Brain (organoid and tissue), 16 donors: ENCODE measurements at places on chromosomes 7 and 10. TPM values are rescaled to one million over a fixed set of nuclear protein-coding genes. Genes with fewer than 3 reads are reported as not detected.
A peak's percentile ranks its signal among the peaks of the same experiment; 100 is the strongest.

DNA sequence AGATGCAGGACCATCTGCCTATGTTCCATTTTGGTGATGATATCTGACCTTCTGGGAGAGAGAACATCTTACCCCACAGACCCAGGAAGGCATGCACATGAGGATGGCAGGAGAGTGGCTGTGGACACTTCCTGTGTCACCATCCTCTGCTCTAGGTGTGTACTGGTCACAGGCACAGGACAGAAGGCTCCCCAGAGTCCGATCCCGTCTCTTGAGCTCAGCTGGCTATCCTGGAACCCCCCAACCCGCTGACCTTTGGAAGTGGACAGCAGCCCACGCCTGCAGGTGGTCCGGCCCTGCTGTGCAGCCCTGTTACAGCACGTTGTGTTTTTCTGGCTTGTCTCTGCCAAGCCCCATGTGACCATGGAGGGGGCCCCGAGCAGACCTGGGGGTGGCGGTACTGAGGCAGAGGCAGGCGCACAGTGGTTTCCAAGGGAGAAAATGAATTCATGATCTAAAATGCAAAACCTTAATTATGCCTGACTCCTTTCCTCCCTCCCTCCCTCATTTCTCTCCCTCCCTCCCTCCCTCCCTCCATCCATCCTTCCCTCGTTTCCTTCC lies 178.8 kb downstream of the CUX1 start:
- DNase-seq, result no peak

DNA sequence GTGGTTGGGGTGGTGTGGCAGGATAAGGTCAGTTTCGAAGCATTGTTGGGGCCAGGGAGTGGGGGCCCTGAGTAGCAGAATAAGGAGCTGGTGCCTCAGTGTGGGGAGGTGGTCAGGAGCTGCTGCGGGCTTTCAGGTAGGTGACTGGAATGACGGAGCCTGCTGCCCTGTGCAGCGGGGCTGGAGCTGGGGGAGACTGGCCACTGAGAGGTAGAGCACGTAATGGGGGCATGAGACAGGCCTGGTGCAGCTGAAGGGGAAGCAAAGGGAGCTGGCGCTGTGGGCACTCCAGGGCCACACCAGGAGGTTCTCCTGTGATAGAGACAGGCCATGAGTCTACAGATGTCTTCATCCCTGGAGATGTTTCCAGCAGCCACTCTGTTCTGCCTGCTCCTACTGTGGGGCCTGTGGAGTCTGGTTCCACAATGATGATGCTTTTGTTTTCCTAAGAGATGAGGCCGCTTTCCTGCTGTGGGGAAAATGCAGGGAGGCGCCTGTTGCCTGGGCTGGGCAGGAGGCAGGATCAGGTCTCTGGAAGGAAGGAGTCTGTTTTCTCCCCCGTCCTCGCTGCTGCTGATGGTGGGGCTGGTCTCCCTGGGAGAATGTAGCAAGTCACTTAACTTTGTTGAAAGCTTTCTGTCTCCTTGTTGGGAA lies 31.1 kb downstream of the NUB1 start:
- DNase-seq, result no peak

DNA sequence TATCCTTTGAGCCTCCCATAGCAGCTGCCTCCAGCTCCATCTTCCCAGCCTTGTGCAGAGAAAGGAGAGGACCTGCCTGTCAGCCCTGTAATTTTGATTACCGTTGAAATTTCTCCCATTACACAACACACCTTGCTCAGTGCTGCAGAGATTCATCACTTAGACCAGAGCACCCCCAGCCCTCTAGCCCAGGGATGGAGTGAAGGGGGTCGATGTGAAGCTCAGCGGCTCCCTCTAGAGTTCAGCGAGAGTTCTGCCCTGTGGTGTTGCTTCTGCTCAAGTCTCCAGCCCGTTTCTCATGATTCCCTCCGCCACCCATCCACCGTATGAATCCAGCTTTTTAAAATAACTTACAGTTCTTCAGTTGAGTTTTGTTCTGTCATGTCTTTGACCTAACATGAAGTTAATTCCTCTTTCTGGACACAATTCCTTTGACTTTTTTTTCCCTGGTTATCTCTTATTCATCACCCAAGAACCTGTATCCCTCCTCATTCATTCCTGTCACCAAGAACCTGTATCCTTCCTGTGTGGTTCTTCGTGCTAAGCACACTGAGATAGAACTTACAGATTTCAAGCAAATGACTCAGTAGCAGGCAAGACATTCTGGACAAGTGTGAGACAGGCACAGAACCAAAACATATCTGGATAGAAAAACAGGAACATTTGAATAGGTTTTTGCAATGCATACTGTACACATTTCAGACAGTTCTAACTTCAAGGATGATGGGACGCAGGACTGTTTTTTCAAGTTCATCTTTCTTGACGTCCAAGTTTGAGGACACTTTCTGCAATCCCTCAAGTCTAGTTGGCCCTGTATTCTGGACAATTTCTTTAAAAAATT lies 35.0 kb upstream of the ZNF32 start:
- DNase-seq, result no peak

The PRKCQ gene
- 5.1 TPM for polyA plus RNA-seq

DNA sequence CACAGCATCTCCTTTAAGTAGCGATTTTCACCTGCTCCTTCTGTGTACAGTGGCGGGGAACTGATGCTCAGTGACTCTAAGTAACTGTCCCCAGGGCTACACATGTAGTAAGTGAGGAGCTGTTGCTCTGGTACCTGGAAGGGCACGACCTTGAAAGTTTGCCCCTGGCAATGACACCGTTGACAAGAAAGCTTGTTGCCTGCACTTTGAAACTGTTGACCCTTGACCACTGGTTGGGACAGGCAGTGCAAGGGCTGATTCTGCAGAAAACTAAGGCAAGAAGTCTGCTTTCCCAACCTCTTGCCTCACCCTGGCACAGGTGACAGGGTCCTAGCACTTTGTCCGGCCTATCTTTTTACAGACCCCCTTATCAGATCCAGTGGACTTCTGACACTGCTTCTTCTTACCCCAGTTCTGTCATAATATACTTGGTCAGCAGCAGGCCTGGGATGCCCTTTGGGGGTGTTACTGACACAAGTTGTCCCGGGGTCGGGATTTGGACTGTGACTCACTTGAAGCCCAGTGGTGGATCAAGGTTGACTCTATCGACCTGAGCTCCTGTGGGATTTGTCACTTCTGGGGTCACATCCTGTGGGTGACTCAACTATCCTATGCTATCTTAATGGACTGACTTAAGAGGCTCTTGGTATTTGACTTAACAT lies 5.8 kb downstream of the ACSL5 start:
- no peak for DNase-seq

DNA sequence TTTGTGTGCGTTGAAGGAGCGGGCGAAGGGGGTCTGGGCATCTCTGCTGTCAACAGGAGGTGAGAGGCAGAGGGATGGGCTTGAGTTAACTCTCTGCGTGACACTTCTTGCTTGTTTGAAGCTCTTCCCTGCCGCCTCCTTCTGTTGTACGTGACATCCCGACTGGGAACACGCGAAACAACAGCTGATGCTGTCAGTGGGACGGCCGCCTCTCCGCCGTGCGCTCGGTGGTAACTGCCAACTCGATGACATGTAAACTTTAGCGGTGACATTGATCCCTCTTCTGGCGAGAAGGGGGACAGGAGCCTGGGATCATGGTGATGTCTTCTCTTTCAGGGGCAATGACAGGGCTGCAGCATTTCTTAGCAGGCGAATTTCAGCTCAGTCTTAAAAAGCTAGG lies 394.5 kb downstream of the TYW1 start:
- DNase-seq, result peak; percentile 98

The SEMA4G gene
- polyA plus RNA-seq, result 8.4 TPM

GRCh38 chr7:107994421-107995030 lies 8.4 kb downstream of the LAMB1 start:
- no peak for DNase-seq

DNA sequence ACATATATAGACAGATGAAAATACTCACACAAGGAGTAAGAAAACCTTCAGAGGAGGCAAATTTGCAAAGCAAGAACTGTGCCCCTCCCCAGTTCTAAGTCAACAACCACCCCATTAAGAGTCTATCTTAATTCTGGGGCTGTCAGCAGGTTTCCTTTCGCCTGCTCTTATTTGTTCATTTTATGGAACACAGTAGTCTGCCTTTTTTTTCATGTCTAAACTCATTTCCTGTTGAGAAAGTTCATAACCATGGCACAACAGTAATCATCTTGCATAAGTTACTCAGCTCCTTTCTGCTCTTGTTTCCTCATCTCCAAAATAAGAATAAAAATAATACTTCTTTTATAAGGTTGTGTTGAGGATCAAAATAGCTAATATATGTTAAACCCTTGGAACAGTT lies 25.8 kb upstream of the AMPH start:
- DNase-seq, result peak; percentile 8

GRCh38 chr7:1742555-1743303 lies 72.7 kb downstream of the ELFN1 start:
- peak; percentile 71 for DNase-seq

- no peak for DNase-seq
Measured at GRCh38 chr7:55326945-55327626, 38.1 kb upstream of the LANCL2 start.

GRCh38 chr7:119472408-119473038 lies 800.5 kb upstream of the KCND2 start:
- no peak for DNase-seq

- no peak for DNase-seq
Measured at GRCh38 chr7:48285373-48285772, 114.1 kb downstream of the ABCA13 start.

The FAM25C gene
- not detected for polyA plus RNA-seq

DNA sequence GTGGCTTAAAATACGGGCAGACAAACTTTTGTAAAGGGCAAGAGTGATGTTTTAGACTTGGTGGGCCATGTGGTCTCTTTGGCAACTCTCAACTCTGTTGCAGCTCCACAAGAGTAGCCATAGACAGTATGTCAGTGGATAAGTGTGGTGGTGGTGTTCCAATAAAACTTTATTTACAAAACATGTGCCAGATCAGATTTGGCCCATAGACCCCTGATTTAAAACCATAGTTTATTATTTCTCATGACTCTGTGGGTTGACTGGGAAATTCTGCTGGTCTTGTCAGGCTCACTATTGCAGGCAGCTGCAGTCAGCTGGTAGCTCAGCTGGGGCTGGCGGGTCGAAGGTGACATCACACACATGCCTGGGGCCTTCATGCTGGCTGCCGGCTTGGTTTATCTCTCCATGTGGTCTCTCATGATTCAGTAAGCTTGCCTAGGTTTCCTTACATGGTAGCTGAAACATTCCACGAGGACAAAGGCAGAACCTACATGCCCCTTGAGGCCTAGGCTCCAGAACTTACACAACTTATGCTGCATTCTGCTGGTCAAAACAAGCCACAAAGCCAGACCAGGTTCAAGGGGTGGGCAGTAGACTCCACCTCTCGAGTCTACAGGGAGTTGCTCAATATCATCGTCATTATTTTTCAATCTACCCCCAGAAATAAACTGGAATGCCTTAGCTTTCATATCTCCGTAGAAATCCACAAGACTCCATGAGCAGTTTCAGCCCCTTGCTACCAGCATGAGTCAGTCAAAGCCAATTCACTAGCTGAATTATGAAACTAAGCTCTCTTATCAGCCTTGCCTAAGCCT lies 245.7 kb downstream of the WDR11 start:
- DNase-seq, result no peak

GRCh38 chr7:34198231-34198641 lies 292.9 kb downstream of the BMPER start:
- no peak for DNase-seq

The PVRIG gene
- polyA plus RNA-seq, result 0.22 TPM

- peak; percentile 97 for DNase-seq
Measured at GRCh38 chr7:141072548-141073172, 1.2 kb upstream of the TMEM178B start.

The NEBL gene
- 78.1 TPM for polyA plus RNA-seq

GRCh38 chr10:58588673-58589265 lies 76.1 kb downstream of the BICC1 start:
- DNase-seq, result no peak

The SRRT gene
- polyA plus RNA-seq, result 68.3 TPM

- DNase-seq, result no peak
Measured at GRCh38 chr7:7739204-7740036, 21.0 kb upstream of the RPA3 start.

GRCh38 chr7:104650991-104651640 lies 322.7 kb downstream of the LHFPL3 start:
- peak; percentile 59 for DNase-seq

The UTF1 gene
- not detected for polyA plus RNA-seq

GRCh38 chr7:100211342-100211780 lies 8.4 kb upstream of the PVRIG start:
- no peak for DNase-seq

The GPR158 gene
- 2.5 TPM for polyA plus RNA-seq

GRCh38 chr10:114083040-114083439 lies 39.4 kb downstream of the ADRB1 start:
- no peak for DNase-seq

DNA sequence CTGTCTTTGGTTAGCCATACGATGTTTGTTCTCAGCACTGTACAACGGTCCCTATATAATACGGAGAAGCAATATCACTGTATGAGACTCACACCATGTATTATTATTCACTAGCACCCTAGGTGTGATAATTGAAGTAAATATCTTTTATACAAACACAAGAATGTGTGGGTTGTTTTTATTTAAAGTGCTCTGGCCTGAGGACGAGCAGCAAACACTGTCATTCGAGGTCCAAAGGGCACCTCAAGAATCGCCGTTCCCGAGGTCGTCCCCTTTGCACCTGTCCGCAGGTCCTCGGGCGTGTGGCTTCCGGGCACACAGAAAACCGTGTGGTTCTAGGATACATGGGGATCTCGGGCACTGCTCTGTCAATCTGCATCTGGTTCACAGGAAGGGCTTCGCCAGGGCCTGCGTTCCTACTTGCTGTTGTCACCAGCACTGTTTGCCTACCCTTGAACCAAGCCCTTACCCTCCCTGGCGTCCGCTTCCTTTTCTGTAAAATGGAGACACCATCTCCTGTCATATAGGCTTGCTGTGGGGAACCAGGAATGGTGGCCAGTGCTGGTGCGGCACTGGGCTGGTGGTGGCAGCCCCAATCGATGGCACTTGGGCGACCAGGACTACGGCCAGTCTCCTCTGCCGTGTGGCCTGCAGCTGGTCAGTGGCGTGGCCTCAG lies 28.5 kb upstream of the SH2B2 start:
- DNase-seq, result no peak

- no peak for DNase-seq
Measured at GRCh38 chr10:96122824-96123223, 7.3 kb upstream of the ZNF518A start.

DNA sequence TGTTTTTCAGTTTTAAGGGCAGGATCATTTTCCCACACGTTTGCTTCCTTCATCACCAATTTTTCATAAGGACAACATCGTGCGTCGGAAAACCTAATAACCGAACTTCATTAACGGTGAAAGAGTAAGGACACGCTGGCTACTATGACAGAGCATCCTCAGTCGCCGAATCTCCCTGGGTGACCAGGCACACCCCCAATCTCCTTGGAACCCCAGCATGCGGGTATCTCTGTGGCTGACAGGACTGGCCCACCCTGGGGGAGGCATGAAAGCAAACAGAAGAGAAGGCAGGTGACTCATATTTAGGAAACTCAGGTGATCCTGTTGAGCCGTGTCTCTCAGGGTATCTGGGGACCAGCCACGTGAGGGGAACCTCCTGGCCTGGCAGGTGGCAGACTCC lies 134.2 kb downstream of the DIP2C start:
- no peak for DNase-seq

- DNase-seq, result no peak
Measured at GRCh38 chr7:149570784-149571183, 73.2 kb upstream of the ZNF746 start.

The FZD8 gene
- polyA plus RNA-seq, result 14.8 TPM

- DNase-seq, result no peak
Measured at GRCh38 chr10:119701861-119702260, 24.0 kb upstream of the INPP5F start.

- peak; percentile 45 for DNase-seq
Measured at GRCh38 chr10:31770307-31770902, 158.2 kb downstream of the ARHGAP12 start.

GRCh38 chr10:90007226-90007625 lies 305.8 kb downstream of the KIF20B start:
- DNase-seq, result peak; percentile 2

GRCh38 chr7:150417863-150418262 lies 32.6 kb upstream of the GIMAP8 start:
- DNase-seq, result no peak
